Suprapubic skin (tissue), 4 donors: ENCODE measurements at places on chromosomes 6 and 20. TPM values are rescaled to one million over a fixed set of nuclear protein-coding genes. Genes with fewer than 3 reads are reported as not detected.
A peak's percentile ranks its signal among the peaks of the same experiment; 100 is the strongest.

- no peaks in the 10 kb centered on the region for H3K4me1 ChIP-seq
- no peaks in the 10 kb centered on the region for H3K27me3 ChIP-seq
- no peaks in the 10 kb centered on the region for H3K36me3 ChIP-seq
- DNase-seq = no peak
- no peak overlapping the region for H3K4me3 ChIP-seq
Observed at GRCh38 chr6:159400826-159401225, 231.6 kb downstream of the FNDC1 start.

GRCh38 chr6:127276331-127276730, 9.7 kb downstream of the RNF146 start:
- H3K4me1 ChIP-seq = peaks cover 13% of the 10 kb centered on the region
- H3K27ac ChIP-seq = no peak overlapping the region
- H3K27me3 ChIP-seq = no peaks in the 10 kb centered on the region
- DNase-seq = no peak
- no peak overlapping the region for H3K4me3 ChIP-seq

GRCh38 chr6:50716899-50717509, 3.7 kb downstream of the TFAP2D start:
- peaks cover 78% of the 10 kb centered on the region for H3K27me3 ChIP-seq
- no peak overlapping the region for H3K4me3 ChIP-seq
- DNase-seq = no peak
- H3K4me1 ChIP-seq = no peaks in the 10 kb centered on the region
- H3K27ac ChIP-seq = no peak overlapping the region
- H3K36me3 ChIP-seq = no peaks in the 10 kb centered on the region

DNA sequence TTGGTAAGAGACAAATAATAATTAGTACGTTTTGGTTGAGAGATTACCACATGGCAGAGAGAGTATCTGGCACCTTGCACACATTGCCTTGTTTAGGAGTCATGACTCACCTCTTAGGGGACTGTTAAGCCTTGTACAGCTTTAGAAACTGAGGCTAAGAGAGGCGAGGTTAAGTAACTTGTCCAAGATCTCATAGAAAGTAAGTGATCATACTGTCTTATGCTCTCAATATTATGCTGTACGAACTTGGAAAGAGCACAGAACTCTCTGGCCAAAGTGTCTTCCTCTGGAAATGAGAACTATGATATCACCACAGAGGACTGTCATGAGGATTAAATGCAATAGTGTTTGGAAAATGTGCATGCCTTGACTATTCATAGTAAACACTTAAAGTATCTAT, 249.0 kb downstream of the UTRN start:
- DNase-seq = no peak
- no peaks in the 10 kb centered on the region for H3K27me3 ChIP-seq
- no peak overlapping the region for H3K4me3 ChIP-seq

- no peak overlapping the region for H3K27ac ChIP-seq
- no peak overlapping the region for H3K4me3 ChIP-seq
- no peak for DNase-seq
- H3K36me3 ChIP-seq = no peaks in the 10 kb centered on the region
- no peaks in the 10 kb centered on the region for H3K27me3 ChIP-seq
Observed at GRCh38 chr20:40571639-40572038, 117.4 kb downstream of the MAFB start.

GRCh38 chr20:17699931-17700351, at the start of gene BANF2:
Gene BANF2 (plus strand): TSS chr20:17699966. CDS start chr20:17725026, 25,060 bp downstream.
- no peak for DNase-seq
- no peak within 1 kb of the TSS for H3K27ac ChIP-seq
- no peaks in the 10 kb centered on the region for H3K36me3 ChIP-seq

Gene NRSN1
- total RNA-seq = not detected

GRCh38 chr6:150288456-150288855, 80.4 kb upstream of the IYD start:
- H3K27ac ChIP-seq = no peak overlapping the region
- no peaks in the 10 kb centered on the region for H3K36me3 ChIP-seq
- H3K4me1 ChIP-seq = peaks cover 20% of the 10 kb centered on the region

DNA sequence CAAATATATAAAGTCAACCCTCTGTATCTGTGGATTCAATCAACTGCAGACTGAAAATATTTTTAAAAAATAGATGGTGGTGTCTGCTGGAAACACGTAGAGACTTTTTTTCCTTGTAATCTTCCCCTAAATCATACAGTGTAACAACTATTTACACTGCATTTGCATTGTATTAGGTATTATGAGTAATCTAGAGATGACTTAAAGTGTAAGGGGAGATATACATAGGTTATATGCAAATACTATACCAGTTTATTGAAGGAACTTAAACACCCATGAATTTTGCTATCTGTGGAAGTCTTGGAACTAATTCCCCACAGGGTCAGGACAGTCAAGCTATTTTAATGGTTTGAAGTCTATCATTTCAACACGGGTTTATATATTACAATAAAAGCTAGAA, 10.2 kb downstream of the HDAC2 start:
- no peak overlapping the region for H3K4me3 ChIP-seq
- DNase-seq = no peak
- no peaks in the 10 kb centered on the region for H3K27me3 ChIP-seq
- peaks cover 8% of the 10 kb centered on the region for H3K36me3 ChIP-seq

- H3K27me3 ChIP-seq = no peaks in the 10 kb centered on the region
- no peak overlapping the region for H3K4me3 ChIP-seq
- no peaks in the 10 kb centered on the region for H3K36me3 ChIP-seq
- no peak overlapping the region for H3K27ac ChIP-seq
- peak; percentile 63 for DNase-seq
Observed at GRCh38 chr20:8812817-8813216, 256.1 kb upstream of the PLCB4 start.

Gene PI16
- total RNA-seq = 4.5 TPM

DNA sequence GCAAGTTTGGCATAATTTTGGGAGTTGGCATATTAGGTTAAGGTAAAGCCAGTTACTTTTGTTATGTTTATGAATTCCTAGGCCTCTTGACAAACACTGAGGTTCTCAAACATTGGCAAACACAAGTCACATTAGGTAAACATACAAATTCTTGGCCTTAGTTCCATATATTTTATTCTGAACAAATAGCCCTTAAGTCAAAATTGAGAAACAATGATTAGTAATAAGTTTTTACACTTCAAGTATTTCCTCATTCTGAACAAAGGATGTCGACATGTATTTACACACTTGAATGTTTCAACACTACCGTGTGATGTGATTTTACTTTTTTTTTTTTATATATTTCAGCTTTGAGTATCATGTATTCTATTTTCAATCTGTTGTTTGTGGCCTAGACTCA, 3.8 kb upstream of the ECHDC1 start:
- no peak overlapping the region for H3K4me3 ChIP-seq
- DNase-seq = no peak
- peaks cover 16% of the 10 kb centered on the region for H3K4me1 ChIP-seq
- H3K27me3 ChIP-seq = no peaks in the 10 kb centered on the region

- peak overlapping the region; percentile 44 for H3K4me3 ChIP-seq
- H3K27me3 ChIP-seq = no peaks in the 10 kb centered on the region
- DNase-seq = peak; percentile 98
- peak overlapping the region; percentile 68 for H3K27ac ChIP-seq
- no peaks in the 10 kb centered on the region for H3K36me3 ChIP-seq
Observed at GRCh38 chr20:309841-310644, 12.7 kb downstream of the ZCCHC3 start.

GRCh38 chr20:50967586-50967985, 9.0 kb downstream of the MOCS3 start:
- peaks cover 3% of the 10 kb centered on the region for H3K27me3 ChIP-seq
- H3K36me3 ChIP-seq = peaks cover 1% of the 10 kb centered on the region
- no peak overlapping the region for H3K4me3 ChIP-seq
- no peaks in the 10 kb centered on the region for H3K4me1 ChIP-seq
- no peak overlapping the region for H3K27ac ChIP-seq
- DNase-seq = peak; percentile 10

GRCh38 chr6:299104-299980, 7.1 kb downstream of the DUSP22 start:
- no peak overlapping the region for H3K27ac ChIP-seq
- peaks cover 60% of the 10 kb centered on the region for H3K4me1 ChIP-seq
- no peak overlapping the region for H3K4me3 ChIP-seq
- no peaks in the 10 kb centered on the region for H3K36me3 ChIP-seq
- DNase-seq = peak; percentile 61

DNA sequence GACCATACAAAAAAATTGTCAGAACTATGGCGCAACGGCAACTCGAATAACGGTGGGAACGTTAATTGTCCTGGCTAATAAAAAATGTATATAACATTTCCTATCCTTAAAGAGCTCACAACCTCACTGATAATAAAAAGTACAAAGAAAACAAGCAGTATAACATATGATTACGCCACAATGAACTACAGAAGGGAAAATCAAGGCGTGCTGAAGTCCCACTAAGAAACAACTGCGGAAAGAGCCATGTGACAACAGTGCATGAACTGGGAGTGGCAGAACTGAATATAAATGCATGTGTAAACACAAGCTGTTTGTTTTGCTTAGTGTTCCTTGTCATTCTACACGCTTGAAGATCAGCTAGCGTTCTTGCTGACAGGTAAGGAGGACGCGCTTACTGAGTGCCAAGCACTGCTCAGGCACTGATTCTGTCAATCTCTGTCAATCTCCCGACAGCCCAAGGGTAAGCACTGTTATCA, 466 bp upstream of the PSMB1 start:
- H3K27me3 ChIP-seq = no peaks in the 10 kb centered on the region
- H3K36me3 ChIP-seq = peaks cover 5% of the 10 kb centered on the region
- DNase-seq = no peak
- H3K27ac ChIP-seq = peak overlapping the region; percentile 89

DNA sequence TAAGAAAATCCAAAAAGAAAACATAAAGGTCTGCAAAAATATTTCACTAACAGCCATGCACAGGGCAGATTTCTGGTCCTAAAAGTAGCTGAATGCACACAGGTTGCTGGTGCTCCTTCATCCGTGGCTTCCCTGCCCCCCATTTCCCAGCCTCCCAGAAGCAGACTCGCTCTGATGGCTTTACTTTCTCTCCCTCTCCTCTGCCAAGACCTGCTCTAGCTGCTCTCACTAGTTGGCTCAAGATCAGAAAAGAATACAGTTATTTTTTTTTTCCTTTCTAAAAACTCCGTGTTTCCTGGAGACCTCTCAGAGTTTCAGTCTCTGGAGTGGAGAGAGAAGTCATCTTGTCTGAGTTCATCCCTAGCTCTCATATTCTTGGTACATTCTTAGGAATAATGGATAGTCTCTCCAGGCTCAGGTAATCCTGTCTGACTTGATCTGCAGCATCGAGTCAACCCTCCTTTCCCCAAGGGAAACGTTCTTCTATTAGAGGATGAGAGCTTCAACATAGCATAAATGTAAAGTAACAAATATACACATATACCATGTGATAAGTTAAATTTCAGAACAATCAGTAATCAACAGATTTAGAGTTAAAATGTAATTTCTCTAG, 214.2 kb downstream of the TBC1D7 start:
- H3K4me1 ChIP-seq = peaks cover 12% of the 10 kb centered on the region
- H3K27me3 ChIP-seq = no peaks in the 10 kb centered on the region
- no peak for DNase-seq
- H3K4me3 ChIP-seq = no peak overlapping the region
- no peaks in the 10 kb centered on the region for H3K36me3 ChIP-seq

GRCh38 chr6:144087789-144088426, 7.5 kb downstream of the SF3B5 start:
- no peak overlapping the region for H3K27ac ChIP-seq
- H3K36me3 ChIP-seq = no peaks in the 10 kb centered on the region
- no peak overlapping the region for H3K4me3 ChIP-seq
- no peaks in the 10 kb centered on the region for H3K27me3 ChIP-seq
- H3K4me1 ChIP-seq = no peaks in the 10 kb centered on the region

- no peaks in the 10 kb centered on the region for H3K36me3 ChIP-seq
- H3K4me3 ChIP-seq = no peak overlapping the region
- H3K27me3 ChIP-seq = no peaks in the 10 kb centered on the region
Observed at GRCh38 chr6:12335131-12335527, 45.0 kb downstream of the EDN1 start.

Gene SMIM13
- 11.0 TPM for total RNA-seq

Gene GABRR2
- 0.89 TPM for total RNA-seq

DNA sequence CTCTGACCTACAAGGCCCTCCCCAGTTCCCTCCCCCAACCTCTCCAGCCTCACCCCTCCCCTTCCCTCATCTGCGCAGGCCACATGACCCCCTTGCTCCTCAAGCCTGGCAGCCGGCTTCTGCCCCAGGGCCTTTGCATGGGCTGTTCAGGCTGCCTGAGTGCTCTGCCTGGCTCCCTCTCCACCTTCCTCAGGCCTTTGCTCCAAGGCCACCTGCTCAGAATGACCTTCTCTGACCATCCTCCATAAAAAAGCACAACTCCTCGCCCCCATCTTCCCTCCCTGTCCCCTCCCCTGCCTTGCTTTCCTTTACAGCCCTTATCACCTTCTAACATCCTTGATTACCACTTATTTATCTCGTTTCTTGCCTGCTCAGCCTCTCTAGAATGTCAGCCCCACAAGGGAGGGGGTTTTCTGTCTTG, 38.7 kb downstream of the SPDEF start:
- H3K27ac ChIP-seq = no peak overlapping the region
- H3K27me3 ChIP-seq = peaks cover 19% of the 10 kb centered on the region
- H3K4me3 ChIP-seq = no peak overlapping the region
- H3K4me1 ChIP-seq = peaks cover 5% of the 10 kb centered on the region

GRCh38 chr6:1285956-1286355, 25.9 kb upstream of the FOXQ1 start:
- H3K36me3 ChIP-seq = no peaks in the 10 kb centered on the region
- no peak overlapping the region for H3K27ac ChIP-seq
- no peak overlapping the region for H3K4me3 ChIP-seq
- H3K4me1 ChIP-seq = peaks cover 3% of the 10 kb centered on the region
- peaks cover 5% of the 10 kb centered on the region for H3K27me3 ChIP-seq
- DNase-seq = no peak

DNA sequence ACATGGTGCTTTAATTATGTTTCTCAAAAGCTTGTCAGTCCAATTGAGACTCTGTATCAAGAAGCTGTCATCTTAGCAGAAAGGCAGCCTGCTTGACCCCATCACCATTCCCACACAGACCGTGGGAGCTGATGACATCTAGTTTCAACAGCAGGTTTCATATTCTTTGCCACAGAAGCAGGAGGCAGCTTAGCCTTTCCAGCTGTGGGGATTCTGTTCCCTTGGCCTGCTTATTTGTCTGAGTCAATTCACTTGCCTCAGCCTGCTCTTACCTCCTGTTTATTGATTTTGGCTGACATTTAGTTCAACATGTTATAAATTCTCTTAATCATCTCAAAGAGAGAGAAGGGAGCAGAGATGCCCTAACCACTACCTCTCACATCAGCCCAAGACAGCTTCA, 527.7 kb downstream of the ADGRB3 start:
- H3K27ac ChIP-seq = no peak overlapping the region
- DNase-seq = no peak
- H3K27me3 ChIP-seq = no peaks in the 10 kb centered on the region
- no peaks in the 10 kb centered on the region for H3K4me1 ChIP-seq
- no peaks in the 10 kb centered on the region for H3K36me3 ChIP-seq

DNA sequence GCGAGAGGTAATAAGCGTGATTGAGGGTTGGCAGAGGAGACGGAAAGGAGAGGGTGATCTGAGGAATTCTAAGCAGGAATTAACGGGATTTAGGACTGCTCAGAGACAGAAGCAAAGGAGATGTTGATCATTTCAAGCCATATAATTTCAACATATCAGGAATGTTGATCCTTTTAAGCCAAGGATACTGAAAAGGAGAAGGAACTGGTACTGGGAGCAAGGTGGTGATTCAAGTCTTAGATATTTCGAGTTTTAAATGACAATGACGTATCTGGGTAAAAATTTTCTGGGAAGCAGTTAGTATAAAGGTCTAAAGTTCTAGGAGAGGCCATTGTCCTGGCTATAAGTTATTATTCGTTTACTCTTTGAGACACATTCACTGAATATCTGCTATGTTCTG, 91.3 kb upstream of the OGFRL1 start:
- no peak overlapping the region for H3K4me3 ChIP-seq
- no peaks in the 10 kb centered on the region for H3K36me3 ChIP-seq
- H3K4me1 ChIP-seq = no peaks in the 10 kb centered on the region
- DNase-seq = no peak
- no peak overlapping the region for H3K27ac ChIP-seq

Gene SLC52A3
- 2.3 TPM for total RNA-seq
